ENCODE measurements at places on chromosomes 7 and 10.

DNA sequence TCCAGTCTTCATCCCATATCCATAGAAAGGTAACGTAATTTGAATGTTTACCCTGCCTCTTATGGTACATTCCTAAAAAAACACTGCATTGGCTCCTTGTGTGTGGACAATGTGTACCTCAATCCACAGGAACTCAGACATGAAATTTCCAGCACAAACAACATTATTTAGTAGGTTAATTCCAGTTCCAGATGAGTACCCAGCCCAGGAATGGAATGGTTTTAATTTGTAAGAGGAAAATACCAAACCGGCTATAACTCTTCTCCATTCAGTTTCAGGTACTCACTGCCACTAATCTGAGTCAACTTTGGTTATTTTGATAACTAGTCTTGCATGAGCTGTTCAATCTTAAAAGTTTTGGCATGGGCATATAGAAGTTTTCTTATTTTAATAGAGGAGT, 39.0 kb downstream of the TFPI2 start:
- no peak for DNase-seq

- DNase-seq: no peak
Observed at GRCh38 chr7:155811895-155812761, at the start of gene SHH. Gene SHH (minus strand): TSS chr7:155812463. CDS start chr7:155812122, 341 bp downstream.

DNA sequence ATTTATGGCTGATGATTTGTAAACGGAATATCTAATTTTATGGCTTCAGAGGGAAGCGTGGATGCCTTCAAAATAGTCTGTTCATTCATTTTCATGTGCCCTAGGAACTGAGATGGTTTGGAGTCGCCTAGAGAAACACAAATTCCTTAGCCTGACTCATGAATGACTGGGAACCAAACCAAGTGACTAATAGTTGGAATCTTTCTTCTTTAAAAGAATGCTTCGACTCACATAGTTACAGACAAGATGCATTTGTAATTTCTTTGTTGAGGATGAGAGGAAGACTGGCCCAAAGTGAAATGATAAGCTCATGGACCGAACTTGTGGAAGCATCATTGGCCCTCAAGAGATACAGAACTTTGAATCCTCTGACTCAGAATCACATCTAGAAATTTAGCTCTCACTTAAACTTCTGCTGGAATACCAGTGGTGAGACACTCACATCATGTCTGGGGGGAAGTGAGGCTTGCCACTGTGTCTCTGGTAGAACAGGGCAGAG, 1107.2 kb downstream of the NRG3 start:
- no peak for DNase-seq

- no peak for DNase-seq
Observed at GRCh38 chr7:29606287-29606721, 42.7 kb downstream of the PRR15 start.

DNA sequence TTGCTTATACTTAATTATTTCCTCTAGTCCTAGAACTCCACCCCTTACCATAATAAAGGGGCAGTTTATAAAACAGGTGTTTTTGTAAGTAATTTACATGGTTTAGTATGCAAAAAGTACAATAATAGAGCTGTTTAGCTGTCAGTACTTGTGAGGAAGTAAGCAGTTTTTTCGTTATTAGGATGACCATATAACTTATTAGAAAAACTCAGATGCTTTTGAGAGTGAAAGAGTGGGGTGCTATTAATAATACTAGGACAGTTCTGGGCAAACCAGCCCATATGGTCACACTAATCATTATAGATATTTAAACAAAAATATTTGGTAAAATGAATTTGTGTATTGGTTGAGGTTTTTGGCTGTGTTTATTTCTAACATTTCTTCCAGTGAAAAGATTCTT, 201.9 kb upstream of the KAT6B start:
- no peak for DNase-seq

DNA sequence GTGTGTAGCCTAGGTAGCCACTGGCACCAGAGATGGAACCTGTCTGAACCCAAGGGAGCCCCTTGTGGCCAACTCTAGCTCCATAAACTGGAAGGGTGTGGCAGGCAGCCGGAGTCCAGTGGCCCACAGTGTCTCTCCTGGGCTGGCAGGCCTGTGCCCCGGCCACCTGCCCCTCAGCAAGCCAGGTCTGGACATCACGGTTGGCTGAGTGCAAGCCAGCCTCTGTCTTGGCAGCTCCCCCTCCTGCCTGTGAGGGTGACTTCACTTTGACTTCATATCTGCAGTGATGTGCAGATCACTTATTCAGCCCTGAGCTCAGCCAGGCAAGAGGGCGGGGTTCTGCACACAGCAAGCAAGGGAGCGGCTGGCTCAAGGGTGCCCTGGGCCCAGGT, 1.3 kb upstream of the RET start:
- no peak for DNase-seq

- DNase-seq: no peak
Observed at GRCh38 chr10:114879093-114879492, 57.5 kb downstream of the FHIP2A start.

- DNase-seq: no peak
Observed at GRCh38 chr7:11313801-11314200, 340.1 kb downstream of the PHF14 start.

GRCh38 chr10:50635286-50635685, 11.5 kb upstream of the SGMS1 start:
- no peak for DNase-seq

- no peak for DNase-seq
Observed at GRCh38 chr10:131396121-131397050, 84.9 kb upstream of the TCERG1L start.

GRCh38 chr7:94679358-94679757, 23.4 kb upstream of the SGCE start:
- no peak for DNase-seq

DNA sequence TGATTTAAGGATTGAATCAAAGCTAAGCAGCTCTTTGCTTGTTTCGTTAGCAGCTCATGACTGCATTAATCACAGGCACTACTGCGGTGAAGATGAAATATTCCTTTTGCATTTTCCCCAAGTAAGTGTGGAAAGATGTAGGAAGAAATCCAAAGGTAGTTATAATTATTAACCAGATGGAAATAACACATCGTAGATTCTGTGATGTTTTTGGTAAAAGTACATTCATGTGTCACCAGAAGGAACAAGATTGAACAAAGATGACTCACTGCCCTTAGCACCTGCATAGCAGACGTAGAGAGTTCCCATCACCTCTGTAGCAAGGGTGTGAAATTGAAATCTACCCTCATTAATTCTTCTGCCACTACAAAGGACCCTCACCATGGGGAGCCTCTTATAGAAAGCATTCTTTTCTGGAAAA, 37.1 kb downstream of the SMURF1 start:
- DNase-seq: no peak

DNA sequence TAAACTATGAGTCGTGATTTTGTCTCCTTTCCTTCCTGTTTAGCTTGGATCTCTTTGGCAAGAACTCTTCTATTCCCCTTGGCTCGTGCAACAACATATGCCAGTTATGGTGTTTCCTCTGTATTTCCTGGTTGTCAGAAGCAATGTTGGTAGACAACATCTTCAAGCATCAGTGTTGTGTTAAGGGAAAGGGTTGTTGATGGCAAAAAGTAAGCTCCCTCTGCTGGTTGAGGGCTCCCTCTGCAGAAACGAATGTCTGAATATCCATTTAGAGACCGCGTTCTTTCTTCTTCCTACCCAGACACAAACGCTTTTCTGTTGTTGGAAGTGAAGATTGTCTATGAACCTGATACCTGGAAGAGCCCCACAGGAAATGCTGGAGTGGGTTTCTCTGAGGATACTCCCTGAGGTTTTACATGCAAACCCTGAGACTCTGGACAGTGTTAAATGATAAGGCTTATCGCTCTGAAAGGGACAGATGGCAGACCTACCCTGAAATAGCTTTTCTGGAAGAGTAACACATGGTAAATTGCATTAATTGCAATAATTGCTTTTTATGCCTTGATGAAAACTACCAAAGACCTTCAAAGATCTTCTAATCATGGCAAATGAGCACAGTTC, 23.5 kb upstream of the C1QL3 start:
- DNase-seq: peak; percentile 10

- DNase-seq: no peak
Observed at GRCh38 chr7:49894543-49894942, 121.1 kb downstream of the VWC2 start.

DNA sequence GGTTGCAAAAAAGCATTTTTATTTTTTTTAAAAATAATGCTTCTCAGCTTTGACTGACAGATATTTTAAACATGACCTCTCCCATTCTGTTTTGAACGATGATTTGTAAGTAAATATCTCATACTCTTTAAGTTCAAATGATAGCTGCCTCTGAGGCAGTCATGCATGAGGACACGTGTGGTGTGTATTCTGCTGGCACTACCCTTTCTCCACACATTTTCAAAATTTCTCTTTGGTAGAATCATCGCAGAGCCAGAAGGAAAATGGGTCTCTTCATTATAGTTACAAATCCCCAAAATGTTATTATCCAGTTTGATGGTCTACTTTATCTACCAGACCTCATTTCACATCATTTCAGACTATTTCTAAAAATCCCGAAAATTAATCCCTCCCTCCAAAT, 55.1 kb downstream of the FZD1 start:
- no peak for DNase-seq

DNA sequence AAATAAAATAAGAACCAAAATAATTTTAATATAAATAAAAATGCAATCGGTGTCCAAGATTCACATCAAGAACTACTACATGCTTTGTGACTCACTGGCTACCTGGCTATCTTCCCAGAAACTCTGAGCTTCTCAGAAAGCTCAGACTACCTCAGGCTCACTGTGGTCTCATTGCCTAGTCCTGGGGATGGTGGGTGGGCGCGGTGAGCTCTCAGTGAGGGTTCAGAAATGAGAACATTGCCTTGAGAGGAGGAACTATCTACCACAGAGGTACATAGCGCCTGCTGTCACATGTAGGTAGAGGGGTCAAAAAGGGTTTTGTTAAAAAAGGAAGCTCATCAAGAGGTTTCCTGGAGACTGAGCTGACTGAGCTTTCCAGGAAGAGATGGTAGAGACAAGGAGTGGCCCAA, 108.0 kb downstream of the WDFY4 start:
- no peak for DNase-seq

GRCh38 chr10:6917125-6917524, 337.0 kb upstream of the PRKCQ start:
- DNase-seq: no peak

DNA sequence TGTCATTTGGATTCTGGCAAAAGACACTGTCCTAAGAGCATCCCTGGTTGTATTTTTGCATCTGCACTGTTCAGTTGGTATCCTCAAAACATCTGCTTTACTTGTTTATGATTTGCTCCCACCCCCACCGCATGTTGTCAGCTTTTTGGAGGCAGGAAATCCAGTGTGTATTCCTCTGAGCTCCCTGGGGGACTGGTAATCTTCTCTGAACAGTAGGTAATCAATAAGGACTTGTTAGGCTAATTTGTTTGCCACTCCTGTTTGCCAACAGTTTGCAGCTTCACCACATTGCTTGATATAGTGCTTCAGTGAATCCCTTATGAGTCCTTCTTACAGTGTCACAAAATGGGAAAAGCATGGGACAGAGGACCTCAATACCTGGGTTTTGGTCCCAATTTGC, 49.1 kb downstream of the FEZF1 start:
- no peak for DNase-seq

GRCh38 chr7:98281757-98282606, 496 bp downstream of the BRI3 start:
- no peak for DNase-seq

GRCh38 chr7:158494162-158494586, 93.4 kb downstream of the PTPRN2 start:
- DNase-seq: no peak

GRCh38 chr10:29613791-29614190, 21.0 kb downstream of the SVIL start:
- DNase-seq: no peak

DNA sequence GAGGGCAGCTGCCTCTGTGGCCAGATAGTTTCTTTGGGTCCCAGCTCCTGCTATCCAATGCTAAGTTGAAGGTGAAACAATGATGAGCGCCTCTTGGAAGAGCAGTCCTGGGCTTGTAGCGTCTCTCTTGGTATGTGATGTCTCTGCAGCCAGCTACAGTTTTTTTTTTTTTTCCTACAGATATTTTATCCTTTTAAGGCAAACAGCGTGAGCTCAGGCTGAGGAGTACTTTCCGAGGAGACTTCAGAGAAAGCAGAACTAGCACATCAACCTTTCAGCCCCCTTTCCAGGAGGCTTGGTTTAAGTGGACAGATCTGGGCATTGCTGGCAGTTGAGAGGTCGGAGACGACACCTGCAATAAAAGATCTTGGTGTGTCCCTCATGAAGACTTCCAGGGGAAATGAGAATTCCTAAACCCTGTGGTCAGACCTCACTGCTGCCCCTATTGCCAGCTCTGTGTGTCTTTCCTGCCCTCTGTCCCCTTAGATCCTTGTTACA, 9.1 kb downstream of the PRKG1 start:
- DNase-seq: no peak

DNA sequence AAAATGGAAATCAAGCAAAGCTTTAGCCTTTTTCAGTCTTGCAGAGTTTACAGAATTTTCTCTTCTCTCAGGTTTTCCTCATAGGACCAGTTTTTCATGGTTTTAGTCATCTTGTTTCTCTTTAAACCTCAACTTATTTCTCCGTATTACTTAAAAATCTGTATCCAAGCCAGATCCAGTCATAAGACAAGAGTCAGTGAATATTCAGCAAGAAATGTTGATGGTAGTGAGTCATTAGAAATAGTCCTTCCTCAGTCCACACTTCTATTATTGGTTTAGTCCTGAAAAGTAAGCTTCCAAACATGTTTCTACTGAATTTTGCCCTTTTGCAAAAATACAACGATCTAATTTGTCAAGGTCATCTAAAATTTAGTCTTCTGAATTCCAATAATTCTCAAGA, 107.0 kb downstream of the VIM start:
- no peak for DNase-seq

DNA sequence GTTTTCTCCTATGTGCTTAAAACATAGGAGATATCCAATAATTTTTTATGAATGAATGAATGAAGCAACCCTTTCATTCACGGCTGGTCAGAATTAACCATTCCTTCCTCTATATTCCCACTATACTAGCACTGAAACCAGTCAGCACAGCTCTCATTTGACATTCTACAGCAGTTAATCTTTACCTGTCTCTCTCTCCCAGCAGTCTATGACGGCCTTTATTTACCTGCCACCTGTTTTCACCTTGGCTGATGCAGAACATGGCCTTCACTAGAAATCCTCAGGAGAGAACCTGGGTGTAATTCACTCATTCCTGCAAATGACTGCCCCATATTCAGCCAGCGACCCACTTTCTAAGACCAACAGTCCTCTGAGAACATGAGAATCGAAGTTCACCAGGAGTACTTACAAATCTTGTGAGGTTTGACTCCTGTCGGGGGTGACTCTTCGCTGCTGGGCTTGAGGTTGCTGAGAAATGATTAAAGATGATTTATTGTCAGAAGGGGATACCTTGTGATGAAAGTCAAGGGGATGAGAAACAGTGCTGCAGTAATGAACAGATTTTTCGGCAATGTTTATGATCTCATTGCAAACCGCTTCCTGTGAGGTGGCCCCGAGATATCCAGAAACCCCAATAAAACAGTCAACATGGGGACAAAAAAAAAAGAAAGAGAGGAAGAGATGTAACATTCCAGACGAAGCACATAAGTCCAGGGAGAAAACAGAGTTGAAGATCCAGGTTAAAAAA, 30.9 kb upstream of the PDLIM1 start:
- no peak for DNase-seq

DNA sequence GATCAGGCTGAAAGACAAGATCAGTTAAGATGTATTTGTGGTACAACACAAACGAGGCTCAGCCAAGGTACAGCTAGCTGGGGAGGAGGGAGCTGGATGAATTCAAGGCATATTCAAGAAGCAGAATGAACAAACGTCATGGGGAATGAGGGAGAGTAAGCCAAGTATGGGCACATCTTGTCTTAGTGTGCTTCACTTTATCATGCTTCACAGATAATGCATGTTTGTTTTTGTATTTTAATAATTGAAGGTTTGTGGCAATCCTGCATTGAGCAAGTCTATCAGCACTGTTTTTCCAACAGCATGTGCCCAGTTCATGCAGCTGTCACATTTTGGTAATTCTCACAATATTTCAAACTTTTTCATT, 135.4 kb downstream of the HIBADH start:
- DNase-seq: no peak
